ENCODE measurements at places on chromosomes 5 and 9. TPM values are rescaled to one million over a fixed set of nuclear protein-coding genes. Genes with fewer than 3 reads are reported as not detected.

DNA sequence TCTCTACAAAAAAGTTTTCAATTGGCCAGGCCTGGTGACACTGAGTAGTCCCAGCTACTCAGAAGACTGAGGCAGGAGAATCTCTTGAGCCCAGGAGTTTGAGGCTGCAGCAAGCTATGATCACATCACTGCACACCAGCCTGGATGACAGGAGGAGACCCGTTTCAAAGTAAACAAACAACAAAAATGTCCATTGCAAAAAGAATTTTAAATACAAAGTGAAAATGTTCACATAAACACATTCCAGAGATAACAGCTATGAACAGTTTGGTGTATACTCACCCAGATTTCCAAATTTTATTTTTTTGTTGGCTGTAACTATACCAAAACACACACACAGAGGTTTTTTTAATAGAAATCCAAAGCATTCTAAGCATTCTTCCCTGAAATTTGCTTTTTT, 39.8 kb downstream of the ADRA1B start:
- no peak for DNase-seq

DNA sequence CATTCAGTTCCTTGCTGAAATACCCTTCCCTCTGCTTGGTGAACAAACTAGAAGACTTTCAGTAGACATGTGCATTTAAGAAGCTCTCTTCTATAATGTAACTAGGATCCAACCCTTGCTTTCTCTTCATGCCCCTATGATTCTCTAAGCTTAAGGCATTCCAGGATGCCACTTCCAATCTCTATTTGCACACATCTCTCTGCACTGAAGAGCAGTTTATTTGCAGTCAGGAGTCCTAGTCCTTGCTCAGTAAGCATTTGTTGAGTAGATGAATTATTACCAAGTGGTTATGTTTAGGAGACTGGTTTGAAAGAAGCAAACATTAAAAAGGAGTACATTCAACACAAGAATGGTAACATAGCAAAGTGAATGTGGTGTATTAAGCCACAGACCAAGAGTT, 274.2 kb upstream of the KLF9 start:
- no peak for DNase-seq

GRCh38 chr5:75716715-75717081, 539 bp downstream of the POC5 start:
- no peak for DNase-seq

GRCh38 chr9:125984461-125984860, 237.3 kb downstream of the PBX3 start:
- no peak for DNase-seq

DNA sequence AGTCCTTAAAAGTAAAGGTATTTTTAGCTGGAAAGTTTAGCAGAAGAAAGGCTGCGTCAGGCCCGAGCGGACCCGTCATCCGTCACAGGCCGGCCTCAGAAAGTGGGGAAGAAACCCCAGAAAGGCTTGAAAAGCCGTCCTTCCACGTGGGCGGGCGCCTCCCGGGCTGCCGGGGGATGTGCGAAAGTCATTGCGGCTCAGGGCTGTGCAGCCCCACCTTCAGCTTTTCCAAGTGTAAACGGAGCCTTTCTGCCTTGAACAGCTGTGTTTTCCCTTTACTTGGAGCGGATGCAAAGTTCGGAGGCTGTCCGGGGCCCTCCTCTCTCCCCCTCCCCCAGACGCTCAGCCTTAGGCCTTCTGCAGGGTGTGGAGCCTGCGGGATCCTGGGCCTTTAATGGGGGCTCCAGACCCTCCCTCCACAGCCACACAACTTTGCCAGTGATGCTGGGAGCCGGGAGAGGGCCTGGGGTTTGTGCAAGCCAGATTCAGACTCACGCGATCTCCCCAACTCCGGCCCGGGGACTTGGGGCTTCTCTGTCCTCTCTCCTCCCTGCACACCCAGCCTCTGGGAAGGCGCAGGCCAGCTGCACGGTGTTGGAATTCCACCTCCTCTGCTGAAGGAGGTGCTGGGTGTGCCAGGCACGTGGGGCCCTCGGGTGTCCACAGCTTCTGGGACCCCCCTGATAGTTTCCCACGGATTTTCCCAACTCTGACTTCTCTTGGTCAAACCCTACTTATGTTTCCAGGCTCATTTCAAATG, 95.5 kb upstream of the RAPGEF1 start:
- peak; percentile 86 for DNase-seq

GRCh38 chr9:70561786-70562395, 147.4 kb upstream of the KLF9 start:
- no peak for DNase-seq

DNA sequence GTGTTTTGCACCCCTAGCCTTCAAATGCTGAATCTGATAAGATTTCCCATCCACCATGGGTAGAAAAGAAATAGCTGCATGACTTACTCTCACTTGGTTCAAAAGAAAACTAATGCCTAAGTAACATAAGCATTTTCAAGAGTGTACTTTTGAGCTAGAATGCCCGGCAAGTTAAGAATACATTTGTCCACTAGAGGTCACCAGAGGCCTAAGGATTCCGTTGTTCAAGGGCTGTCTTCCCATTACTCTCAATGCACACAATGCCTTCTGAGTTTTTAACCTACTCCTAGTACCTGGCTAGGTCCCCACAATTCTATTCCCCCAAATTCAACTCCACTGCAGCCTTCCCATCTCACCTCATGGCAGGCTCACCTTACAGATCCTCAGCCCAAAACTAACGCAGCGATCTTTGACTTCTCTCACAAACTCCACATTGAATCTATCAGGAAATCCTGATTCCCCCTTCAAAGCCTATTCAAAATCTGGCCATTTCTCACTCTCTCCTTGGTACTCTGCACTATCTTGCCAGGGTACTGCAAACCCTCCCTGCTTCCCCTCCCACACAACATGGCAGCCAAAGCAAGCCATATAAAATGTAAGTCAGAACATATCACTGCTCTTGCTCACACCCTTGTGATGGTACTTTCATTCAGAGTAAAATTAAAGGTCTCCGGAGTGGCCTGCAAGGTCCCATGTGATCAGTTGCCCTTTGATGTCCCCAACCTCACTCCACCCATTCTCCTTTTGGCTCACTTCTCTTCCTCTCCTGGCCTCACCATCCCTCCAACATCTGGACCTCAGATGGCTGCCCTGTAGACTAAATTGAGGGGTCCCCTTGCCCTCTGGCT, 13.4 kb downstream of the OXCT1 start:
- peak; percentile 69 for DNase-seq

- no peak for DNase-seq
Measured at GRCh38 chr5:54753034-54753433, 232.4 kb downstream of the ESM1 start.

- no peak for DNase-seq
Measured at GRCh38 chr5:72268753-72269410, 51.2 kb downstream of the MRPS27 start.

- no peak for DNase-seq
Measured at GRCh38 chr9:95482621-95483020, 34.1 kb downstream of the PTCH1 start.

GRCh38 chr5:167753725-167754490, 537.5 kb upstream of the WWC1 start:
- no peak for DNase-seq

GRCh38 chr5:68962757-68963484, 130.9 kb upstream of the SLC30A5 start:
- DNase-seq: peak; percentile 76

DNA sequence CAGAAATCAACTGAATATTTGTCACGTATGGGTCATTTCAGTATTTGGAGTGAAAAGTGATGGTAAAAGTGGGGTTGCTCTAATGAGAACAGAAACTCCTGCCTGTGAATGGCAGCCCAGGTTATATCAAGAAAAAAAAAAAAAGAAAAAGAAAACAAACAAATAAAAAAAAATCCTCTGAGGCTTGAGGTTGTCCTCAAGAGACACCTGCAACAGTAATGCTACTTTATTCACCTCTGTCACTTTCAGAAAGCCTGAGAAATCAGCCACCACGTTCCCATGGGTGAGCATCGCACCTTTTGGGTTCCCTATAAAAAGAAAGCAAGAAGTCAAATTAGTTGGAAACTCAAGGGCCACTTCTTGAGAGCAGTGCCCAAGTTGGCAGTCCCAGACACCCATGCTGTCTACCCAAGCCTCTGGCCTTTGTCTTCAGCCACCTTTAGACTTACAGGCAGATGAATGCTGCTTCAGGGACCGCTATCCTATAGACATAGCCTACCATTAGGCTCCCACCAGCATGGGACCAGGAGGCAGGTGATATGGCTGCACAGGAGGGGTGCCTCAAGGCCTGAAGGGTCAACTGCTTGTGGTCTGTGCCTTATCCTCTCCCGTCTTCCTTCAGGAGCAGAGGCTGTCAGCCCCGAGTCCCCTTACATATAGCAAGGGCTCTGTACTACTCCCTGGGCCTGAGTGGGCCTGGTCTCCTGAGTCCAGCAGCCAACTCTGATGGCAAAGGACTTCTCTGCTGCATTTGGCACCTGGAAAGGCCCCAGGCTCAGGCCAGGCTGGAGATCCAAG, 31.1 kb upstream of the MEIKIN start:
- DNase-seq: no peak

DNA sequence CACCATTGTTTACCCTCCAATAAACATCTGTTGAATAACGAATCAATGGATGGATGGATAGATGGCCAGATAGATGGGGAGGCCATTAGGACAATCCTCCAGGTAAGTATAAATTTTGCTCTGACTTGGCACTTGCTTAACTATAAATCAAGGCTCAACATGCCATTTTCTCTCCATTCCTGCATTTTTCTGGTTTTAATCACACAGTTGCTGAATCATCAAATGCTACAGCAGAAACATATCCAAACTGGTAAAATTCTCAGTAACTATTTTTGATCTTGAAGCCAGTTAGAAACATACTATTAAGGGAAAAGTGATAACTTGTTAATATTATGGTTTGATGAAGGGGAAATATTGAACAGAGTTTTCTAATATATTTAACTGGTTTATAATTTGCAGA, 71.5 kb upstream of the MTAP start:
- DNase-seq: no peak

DNA sequence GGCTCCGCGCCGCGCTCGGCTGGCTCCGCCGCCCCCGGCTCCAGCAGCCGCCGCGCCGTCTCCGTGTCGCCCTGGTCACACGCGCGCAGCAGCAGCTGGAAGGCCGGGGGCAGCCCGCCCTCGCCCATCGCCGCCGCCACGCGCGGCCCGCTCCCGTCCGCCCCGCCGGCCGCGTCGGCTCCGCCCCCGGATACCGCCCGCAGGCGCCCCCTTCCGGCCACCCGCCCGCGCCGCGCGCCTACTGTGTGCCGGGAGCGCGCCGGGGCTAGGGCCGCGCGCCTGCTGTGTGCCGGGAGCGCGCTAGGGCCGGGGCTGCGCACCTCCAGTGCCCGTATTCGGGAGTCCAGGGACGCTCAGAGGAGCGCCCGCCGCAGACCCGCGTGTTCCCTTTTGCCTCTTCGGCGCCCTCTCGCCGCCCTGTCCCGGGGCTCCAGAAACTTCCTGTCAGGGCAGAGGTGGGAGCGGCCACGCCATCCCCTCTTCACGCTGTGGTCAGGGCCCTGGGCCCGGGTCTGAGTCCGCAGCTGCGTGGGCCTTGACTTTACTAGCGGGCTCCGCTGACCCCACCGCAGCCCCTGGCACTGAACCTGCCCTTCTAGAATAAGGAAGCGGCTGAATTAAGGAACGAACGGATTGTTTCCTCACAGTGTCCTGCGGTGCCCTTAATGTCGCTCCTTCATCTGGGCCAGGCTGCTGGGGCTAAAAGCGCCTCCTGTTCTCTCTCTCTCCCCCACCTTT, at the start of gene ANKS6:
ANKS6 (minus strand) TSS at position 192 of the 738 bp plus-strand sequence; CDS start at position 128, 64 bp downstream.
- DNase-seq: peak; percentile 91

- no peak for DNase-seq
Measured at GRCh38 chr5:120151825-120152224, 312.3 kb upstream of the PRR16 start.

- DNase-seq: no peak
Measured at GRCh38 chr5:146721073-146721815, 157.3 kb downstream of the PPP2R2B start.

DNA sequence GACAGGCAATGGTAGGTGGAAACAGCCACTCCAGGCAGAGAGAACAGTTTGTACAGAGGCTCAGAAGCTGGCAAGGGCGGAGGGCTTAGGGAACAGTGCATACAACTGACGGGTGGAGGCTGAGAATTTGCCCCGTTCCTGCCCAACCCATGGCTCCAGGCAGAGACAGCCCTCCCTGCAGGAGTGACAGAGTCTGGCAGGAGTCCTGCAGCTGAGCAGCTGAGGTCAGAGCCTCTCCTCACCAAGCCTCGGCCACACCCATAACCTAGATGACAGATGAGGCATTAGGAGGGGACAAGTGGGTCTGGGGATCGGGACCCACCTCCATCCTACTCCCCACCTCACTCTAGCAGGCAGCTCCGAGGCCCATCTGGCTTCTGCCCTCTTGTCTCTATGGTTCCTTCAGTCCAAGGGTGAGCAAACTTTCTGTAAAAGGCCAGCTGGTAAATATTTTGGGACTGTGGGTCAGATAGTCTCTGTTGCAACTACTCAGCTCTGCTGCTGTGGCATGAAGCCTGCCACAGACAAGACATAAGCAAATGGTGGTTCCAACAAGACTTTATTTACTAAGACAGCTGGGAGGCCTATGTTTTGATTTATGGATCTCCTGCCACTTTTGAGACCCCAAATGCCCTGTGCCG, 83.7 kb downstream of the SH3TC2 start:
- DNase-seq: no peak

GRCh38 chr9:37286530-37287175, 135.8 kb upstream of the GRHPR start:
- no peak for DNase-seq

- no peak for DNase-seq
Measured at GRCh38 chr5:88279584-88279983, 10.9 kb upstream of the TMEM161B start.

DNA sequence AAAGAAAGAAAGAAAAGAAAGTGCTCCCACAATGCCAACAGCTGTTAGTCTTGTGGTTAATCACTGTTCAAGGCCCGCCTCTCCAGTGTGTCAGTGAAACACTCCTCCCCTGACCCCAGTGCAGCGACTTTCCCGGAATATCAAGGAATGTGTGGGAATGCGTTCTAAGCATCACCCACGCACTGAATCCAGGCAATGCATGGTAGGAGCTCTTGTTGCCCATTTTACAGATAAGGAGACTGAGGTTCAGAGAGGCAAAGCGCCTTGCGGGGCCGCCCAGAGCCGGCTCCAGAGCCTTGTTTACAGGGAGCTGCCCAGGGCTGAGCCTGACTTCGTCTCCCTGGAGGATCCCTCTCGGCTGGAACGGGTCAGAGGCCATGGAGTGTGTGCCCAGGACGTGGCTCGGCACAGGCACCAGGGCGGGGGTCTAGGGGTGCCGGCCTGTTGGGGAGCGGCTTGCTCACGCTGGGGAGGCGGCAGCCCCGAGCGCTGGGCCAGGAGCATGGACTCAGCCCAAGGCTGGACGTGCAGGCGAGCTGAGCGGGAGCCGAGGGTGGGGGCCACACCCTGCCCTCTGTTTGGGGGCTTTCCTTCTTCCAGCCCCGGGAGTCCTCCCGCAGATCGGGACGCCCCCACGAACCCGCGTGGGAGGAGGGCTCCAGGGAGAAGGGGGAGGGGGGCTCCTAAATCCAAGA, 823 bp downstream of the ST6GALNAC6 start:
- DNase-seq: no peak

GRCh38 chr5:80143491-80143890, 108.3 kb downstream of the THBS4 start:
- DNase-seq: no peak

The NR5A1 gene
- not detected for polyA plus RNA-seq

The UGT3A2 gene
- polyA plus RNA-seq: 0.83 TPM

The PHF24 gene
- 0.23 TPM for polyA plus RNA-seq

The MTREX gene
- polyA plus RNA-seq: 58.0 TPM

The FOXD4L3 gene
- not detected for polyA plus RNA-seq

The C5orf58 gene
- 0.35 TPM for polyA plus RNA-seq

The GDNF gene
- 1.9 TPM for polyA plus RNA-seq

The NRG2 gene
- polyA plus RNA-seq: 1.7 TPM

The ADAMTS13 gene
- polyA plus RNA-seq: 10.4 TPM

The DELE1 gene
- polyA plus RNA-seq: 91.3 TPM

The SLC6A19 gene
- polyA plus RNA-seq: not detected

The TAS2R1 gene
- not detected for polyA plus RNA-seq

The HSD17B3 gene
- 0.63 TPM for polyA plus RNA-seq
